Right ventricle myocardium inferior (tissue), 1 donor: ENCODE measurements at places on chromosomes 3 and 15. TPM values are rescaled to one million over a fixed set of nuclear protein-coding genes. Genes with fewer than 3 reads are reported as not detected.

ATP13A4 gene
- total RNA-seq: 0.38 TPM

DPH6 gene
- total RNA-seq: 14.1 TPM

DNA sequence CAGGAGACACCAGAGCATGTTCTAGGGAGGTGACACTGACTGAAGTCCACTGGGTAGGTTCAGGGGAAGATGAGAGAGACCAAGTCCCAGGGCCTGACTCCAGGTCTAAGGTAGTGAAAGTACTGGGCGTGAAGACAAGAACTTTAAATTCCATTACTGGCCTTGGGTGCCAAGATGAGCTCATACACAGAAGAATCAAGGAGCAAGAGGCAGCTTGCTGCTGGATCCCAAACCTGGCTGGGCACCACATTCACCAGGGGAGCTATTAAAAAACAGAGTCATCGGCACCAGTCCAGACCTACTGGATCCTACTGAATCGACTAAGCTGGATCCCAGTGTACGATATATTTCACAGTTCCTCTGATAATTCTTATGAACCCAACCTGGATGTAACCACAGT lies 42.1 kb upstream of the ATG7 start:
- no peak for DNase-seq

DNA sequence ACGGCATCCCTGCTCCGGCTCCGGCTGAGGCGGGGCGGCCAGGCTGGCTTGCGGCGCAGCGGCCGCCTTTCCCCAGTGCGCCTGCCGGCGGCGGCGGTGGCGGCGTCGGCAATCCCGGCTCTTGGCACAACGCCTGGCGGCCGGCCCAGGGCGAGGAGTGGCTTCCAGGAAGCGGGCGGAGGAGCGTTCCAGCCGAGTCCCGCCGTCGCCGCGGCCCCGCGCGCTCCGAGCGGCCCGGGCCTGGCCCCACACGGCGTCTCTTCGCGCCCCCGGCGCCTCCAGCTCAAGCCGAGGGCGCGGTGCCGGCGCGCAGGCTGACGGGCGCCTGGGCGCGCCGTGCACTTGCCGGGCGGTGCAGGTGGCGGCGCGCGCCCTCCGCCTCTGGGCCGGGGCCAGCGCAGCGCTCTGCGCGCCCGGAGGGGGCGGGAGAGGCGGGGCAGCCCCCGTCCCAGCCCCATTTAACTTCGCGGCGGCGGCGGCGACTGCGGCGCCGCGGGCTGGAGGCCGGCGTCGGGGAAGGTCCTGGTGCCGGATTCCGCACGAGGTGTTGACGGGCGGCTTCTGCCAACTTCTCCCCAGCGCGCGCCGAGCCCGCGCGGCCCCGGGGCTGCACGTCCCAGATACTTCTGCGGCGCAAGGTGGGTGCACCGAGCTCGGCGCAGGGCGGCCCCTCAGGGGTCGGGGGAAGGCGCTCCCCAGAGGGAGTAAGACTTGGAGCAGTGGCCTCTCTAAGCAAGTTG lies at the start of gene ADAMTSL3:
Gene ADAMTSL3, plus strand, starts transcription at position 485 of the 740 bp plus-strand sequence. CDS start 1,639 bp downstream, outside the sequence.
- DNase-seq: peak; percentile 91

GRCh38 chr15:60605879-60606307 lies 127.0 kb upstream of the ICE2 start:
- no peak for DNase-seq

DNA sequence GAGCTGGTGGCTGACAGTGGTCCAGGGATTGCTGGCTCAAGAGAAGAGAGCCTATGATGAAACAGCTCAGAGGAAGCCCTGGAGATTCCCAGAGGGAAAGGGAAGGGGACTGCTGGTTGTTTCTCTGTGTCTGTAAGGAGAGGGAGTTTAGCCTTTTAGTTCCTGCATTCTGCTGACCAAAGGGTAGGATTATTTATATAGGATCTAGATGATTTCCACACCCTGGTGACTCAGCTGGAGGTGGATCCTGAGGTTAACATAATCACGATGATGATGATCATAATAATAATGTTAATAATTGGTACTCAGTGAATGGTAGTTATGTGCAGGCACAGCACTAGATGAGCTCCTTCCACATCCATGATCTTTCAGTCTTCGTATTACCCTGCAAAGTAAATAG lies 144.9 kb downstream of the EPHB1 start:
- DNase-seq: no peak

FAM3D gene
- total RNA-seq: not detected

CSNK1G1 gene
- 5.5 TPM for total RNA-seq

- no peak for DNase-seq
Measured at GRCh38 chr3:131568460-131568859, 65.7 kb upstream of the MRPL3 start.

- no peak for DNase-seq
Measured at GRCh38 chr3:3165241-3165640, 14.2 kb downstream of the CRBN start.

- DNase-seq: no peak
Measured at GRCh38 chr15:80163217-80163616, 10.4 kb downstream of the FAH start.

DNA sequence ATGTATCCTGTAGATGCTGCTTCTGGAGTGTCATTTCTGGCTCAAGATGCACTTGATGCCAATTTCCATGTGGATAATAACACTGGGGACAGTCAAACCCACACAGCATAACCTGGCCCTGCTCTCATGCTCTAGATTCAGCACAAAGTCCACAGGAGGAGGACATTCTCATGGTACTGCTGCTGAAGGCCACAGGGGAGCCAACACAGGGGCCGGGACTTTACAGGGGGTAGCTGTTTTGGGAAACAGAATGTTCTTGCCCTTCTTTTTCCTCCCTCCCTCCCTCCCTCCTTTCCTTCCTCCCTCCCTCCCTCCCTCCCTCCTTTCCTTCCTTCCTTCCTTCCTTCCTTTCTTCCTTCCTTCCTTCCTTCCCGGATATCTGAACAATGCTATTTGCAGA lies 477.4 kb downstream of the PDCD6IP start:
- no peak for DNase-seq

DNA sequence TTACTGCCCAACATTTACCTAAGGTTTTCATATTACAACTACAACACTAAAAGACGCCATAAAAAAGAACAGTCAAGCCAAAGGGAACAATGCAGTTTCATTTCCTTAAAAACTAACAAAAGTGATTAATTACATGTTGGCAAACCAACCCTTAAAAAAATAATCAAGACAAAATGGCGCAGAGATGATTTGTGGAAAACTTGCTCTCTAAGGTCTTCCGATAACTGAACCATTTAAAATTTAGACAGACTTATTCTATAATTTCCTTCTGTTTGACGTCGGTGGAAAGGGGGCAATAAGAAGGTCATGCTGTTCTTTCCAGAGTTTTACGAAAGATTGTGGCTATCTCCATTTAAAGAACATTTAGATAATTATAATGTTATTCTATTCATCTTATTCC lies 87.6 kb downstream of the RYK start:
- no peak for DNase-seq

NECTIN3 gene
- 11.7 TPM for total RNA-seq
